Left lobe of liver (tissue), 2 donors: ENCODE measurements at places on chromosomes 4 and X.

DNA sequence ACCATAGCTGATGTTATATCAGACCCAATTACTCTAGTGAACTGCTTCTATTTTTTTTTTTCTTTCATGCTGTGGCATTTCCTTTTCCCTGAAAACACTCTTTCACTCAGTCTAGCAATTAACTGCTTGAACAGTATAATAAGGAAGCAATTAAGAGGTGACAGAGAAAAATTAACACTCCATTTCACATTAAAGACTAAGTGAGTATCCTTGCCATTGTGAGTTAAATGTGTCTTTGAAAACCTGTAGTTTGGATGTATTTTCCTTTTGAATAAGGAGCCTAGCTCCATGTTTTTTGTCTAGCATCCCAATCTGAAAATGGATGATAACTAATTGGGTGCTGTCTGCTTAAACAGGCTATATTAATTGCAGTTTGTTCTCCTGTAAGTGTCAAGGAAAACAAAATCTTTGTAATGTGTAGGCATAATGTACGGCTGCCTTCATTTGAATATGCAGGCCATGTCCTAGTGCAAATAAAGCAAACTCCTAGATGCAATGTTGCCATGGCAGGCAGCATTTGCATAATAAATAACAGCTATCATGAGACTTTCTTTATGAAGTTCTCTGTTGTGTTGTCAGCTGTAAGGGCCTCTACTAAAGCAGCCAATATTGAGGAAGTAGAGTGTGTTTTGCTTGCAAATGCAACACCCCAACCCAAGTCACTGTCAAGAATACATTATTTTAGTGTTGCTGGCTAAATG lies 416.7 kb downstream of the ZIC3 start:
- DNase-seq: no peak

- DNase-seq: no peak
These were observed 122.1 kb downstream of the ANKRD50 start for GRCh38 chr4:124590480-124590879.

DNA sequence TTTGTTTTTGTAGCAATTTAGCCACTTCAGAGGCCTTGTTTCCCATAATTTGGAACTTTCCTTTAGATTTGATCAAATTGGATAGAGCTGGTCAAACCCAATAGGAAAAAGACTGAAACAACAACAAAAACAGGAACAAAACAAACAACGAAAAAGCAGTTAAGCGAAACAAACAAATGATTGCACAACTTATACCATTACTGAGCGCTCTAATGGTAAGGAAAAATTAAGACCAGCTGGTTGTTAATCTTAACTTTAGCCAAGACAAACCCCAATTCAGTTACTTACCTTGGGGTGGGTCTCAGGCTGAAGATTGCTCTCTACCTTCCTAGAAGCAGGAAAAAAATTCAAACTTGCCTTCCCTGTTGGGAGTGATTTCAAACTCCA lies 38.3 kb downstream of the SPCS3 start:
- no peak for DNase-seq

DNA sequence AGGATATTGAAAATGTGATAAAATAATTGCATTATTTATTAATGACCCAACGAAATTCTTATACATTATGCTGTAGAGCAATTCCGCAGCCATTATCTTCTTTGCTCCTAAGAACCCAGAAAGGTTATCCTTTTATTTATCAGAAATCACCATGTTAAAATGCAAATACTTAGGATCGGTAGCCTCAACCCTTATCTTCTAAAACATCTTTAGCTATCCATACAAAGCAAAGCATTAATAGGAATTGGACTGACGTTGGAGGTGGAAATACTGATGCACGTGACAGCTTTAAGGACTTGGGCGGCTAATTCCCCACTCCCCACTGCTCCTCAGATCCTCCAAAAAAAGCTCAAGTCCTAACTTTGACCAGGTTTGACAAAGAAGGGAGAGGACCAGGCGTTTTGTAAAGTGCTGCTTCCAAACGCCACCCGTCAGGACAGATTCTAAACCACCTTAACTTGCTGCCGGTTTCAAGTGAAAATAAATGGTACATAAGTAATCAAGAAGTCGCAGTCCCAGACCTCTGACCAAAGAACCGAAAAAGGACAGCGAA lies 539 bp upstream of the SPCS3 start:
- DNase-seq: no peak

GRCh38 chr4:140315970-140316369 lies 57.5 kb upstream of the SCOC start:
- no peak for DNase-seq

DNA sequence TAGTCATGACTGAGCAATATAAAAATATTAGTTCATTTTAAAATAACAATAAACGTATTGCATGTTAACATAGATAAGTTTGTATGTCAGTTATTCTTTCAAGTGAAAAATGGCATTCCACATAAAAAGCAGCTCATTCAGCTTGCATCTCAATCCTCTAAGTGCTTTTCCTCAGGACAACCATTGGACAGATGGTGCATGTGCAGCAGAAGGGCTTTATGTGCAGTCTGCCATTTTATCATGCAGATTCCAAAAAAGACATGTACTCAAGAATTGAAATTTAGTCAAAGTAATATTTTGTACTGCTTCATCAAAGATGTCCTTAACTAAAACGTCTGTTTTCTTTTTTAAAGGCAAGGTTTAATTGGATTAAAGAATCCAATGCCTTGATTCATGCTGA lies 93.4 kb downstream of the RS1 start:
- no peak for DNase-seq

GRCh38 chrX:148498067-148498466 lies 2.4 kb upstream of the AFF2 start:
- DNase-seq: no peak

GRCh38 chr4:184706453-184706852 lies 27.4 kb downstream of the CENPU start:
- no peak for DNase-seq

DNA sequence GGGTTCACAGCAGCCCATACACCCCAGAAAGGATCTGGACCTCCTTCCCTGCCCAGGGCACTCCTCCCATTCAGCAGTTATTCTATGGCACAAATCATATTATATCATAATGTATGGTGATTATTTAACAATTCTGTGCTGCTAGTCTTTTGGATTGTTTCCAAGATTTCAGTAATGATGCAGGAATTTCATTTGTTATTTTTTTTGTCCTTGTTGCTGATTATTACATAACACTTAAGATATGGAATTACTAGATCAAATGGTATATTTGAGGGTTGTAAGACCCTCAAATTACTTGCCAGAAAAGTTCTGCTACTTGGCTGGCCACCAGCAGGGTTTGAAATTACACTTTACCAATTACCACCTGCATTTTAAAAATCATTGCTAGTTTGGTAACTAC lies 36.4 kb downstream of the QDPR start:
- no peak for DNase-seq

DNA sequence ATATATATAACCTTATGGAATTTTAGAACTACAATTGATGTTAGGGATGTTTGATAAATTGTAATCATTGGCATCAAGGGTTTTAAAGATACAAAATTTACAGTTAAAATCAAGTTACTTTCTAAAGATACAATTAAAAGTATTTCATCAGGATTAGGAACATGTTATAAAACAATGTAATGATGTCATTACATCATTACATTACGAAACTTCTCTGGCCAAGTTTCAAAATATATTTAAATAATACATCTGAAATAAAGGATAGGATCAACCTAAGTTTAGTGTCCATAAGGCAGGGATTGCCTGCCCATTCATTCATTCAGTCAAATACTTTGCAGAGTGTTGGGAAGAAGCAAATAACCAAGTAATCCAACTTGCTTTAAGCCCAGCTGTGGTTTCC lies 75.1 kb downstream of the TENM3 start:
- DNase-seq: no peak

DNA sequence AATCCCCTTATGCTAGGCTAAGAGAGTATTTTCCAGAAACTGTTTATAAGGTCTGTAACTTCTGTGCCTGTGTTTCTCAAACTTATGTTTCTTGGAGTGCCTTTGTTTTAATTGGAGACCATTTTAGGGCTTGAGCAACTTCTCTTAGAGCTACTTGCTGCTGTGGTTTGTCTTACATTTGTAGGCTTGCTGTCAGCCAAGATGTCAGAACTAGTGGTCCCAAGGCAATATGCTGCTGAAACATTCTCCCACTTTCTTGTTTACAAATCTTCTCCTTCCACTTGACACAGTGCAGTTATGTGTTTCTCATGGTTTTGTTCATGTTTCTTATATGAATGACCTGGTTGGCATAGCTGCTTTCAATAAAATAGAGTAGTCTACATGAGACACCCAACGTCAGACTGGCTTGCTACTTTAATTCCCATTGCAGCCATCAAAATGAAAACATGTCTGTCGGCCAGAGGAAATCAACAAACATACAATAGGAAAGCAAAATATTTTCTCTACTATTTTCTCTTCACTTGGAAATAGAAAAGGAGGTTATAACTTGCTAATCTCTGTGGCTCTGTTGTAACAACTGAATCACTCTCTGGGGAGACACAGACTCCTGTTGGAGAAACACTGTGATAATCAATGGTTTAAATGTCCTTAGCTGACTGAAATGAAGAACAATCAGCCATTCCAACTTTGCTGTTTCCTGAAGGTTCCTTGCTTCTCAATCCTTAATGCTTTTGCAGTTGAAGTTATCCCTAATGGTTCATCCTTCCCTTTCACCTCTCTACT lies 426.4 kb downstream of the PDGFC start:
- no peak for DNase-seq

DNA sequence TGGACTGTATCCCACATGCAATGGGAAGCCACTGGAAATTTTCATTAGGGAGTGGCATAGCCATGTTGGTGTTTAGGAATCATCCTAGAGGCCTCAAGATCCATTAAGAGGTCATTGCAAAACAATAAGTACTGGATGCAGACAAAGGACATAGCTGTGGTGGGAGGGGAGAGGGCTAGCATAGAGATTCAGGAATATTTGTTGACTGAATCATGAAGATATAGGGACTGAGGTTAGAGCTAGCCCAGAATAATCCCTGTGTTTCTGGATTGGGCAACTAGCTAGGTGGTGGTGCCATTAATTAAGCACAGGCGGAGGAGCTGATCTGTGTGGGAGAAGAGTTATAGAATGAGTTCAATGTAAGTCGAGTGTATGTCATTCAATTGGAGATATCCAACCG lies 135.0 kb downstream of the RAB28 start:
- DNase-seq: no peak

DNA sequence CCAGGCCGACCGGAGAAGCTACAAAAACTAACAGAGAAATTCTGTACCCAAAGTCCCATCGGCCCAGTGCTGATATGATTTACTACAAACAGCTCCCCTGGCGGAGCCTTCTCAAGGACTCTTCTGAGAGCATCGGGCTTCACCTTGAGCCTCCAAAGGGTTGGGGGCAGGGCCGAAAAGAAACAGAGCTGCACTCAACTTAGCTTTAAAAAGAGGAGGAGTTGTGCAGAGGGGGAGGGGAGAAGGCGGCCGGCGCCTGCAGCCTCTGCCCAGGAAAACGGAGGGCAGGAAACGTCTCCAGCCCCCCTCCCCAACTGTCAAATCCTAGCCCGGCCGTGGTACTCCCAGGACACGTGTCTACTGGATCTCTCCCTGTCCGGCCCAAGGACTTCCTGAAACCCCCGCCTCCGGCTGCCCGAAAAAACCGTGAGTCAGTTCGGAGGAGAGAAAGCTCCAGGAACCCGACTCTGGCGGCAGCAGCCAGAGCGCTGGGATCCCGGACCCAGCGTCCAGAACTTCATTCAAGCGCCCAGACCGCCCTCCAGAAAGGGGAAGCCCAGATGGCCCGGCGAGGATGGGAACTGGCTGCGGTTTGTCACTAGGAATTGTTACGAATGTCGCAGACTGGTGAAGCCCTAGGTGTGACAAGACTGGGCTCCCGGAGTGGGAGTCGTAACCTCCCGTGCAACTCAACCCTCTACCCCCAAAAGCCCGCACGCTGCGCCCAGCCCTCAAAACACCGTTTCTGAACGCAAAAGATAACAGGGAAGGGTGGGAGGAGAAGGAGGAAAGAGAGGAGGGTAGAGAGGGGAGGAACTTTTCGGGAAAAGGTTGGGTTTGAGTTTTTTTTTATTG lies 973 bp downstream of the ADAMTS3 start:
- peak; percentile 52 for DNase-seq

DNA sequence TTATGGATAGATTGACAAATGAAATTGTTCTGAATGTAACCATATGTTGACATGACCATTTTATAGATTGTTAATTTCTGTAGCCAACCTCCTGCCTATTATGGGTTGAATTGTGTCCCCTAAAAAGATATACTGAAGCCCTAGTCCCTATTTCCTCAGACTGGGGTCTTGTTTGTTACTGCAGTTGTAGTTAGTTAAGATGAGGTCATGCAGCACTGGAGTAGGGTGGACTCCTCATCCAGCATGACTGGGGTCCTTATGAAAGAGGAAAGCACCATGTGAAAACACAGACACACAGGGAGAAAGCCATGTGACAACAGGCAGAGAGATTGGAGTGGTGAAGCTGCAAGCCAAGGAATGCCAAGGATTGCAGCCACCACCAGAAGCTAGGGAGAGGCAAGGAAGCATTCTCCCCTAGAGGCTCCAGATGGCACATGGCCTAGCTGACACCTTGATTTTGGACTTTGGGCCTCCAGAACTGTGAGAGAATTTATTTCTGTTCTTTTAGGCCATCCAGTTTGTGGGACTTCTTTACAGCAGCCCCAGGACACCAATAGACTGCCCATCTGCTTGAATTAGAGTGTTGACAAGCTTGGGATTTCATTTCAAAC lies 14.0 kb downstream of the MTM1 start:
- DNase-seq: no peak

- no peak for DNase-seq
These were observed 509.6 kb upstream of the DIPK2B start for GRCh38 chrX:45710081-45710801.

DNA sequence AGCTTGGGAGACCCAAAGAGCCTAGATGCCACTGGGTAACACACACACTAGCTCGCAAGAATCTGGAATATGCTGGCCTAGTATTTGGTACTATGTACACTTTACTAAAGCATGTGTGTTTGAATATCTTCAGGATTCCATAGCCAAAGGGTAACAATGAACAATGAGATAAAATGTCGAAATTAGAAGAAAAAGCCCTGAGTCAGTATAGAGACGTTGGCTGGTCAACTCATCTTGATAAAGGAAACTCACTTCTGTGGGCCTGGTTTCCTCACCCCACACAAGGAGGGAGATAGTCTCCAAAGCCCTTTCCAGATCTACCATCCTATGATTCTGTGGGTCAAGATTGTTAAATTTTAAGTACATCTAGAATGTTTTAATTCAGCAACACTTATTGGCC lies 6.9 kb downstream of the ZDHHC9 start:
- DNase-seq: no peak

- DNase-seq: no peak
These were observed 49.5 kb downstream of the SHISA3 start for GRCh38 chr4:42446823-42447222.

DNA sequence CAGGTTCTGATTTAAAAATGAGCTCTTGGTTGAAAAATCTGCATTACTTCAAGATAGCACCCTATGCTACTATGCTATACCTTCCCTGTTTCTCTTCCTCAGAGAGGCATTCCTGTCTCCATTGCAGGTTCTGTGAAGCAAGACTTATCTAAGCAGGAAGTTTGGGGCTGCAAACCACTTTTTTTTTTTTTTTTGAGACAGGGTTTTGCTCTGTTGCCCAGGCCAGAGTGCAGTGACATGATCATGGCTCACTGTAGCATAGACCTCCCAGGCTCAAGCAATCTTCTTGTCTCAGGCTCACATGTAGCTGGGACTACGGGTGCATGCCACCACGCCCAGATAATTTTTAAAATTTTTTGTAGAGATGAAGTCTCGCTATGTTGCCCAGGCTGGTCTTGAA lies 4.0 kb upstream of the CCNG2 start:
- no peak for DNase-seq

GRCh38 chr4:10495651-10496050 lies 38.4 kb upstream of the ZNF518B start:
- DNase-seq: no peak

- no peak for DNase-seq
These were observed 10.7 kb downstream of the CCNQ start for GRCh38 chrX:153588021-153588781.
